Esophagus mucosa (tissue), 1 donor: ENCODE measurements at places on chromosomes 2 and 18.

- ATAC-seq = peak; percentile 96
Observed at GRCh38 chr2:206230060-206230762, 44.3 kb upstream of the ZDBF2 start.

DNA sequence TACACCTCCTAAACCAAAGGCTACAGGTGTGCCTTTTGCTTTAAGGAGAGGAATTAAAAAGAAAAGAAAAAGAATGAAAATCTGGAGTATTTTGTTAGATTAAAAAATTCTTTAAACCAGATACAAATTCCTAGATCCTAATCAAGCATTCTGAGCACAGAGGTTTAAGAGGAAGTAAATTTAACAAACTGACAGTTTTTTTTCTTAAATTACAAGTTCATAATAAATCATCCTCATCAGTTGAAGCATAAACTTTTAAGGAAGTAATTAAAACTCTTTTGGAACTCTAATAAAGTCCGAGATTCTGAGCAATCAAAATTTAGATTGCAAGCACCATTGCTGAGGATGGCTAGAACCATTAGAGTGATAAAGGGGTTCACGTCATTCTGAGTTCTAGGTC is 75.1 kb downstream of the POLE4 start:
- ATAC-seq = no peak

DNA sequence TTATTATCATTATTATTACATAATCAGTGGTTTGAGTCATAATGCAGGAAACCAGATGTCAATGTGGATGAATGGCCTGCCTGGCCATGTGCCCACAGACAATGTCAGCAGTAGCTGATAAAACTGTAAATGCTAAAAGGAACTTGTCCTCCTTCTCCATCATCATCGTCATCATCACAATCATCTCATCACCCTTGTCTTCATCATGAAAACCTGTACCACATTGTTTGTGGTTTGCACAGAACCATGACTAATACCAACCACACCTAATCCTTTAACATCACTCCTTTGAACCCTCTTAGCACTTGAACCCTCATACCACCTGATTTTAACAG is 96.0 kb downstream of the HNMT start:
- ATAC-seq = peak; percentile 76

DNA sequence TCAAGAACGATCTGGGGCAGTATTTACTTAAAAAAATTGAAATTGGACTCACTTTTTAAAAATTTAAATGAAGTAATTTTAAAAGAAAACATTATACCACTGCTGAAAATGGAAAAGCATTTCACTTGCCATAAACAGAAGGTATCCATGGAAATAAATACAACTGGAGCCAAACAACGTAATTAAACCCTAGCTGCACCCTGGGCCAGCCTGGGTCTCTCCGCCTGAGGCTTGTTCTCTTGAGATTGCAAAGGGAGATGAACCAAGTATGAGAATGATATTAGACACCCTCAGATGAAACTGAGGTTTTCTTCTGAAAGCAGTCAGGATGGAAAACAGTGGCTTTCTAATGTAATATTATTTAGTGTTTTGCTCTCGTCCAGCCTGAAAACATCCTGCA is 264.4 kb downstream of the KCNE4 start:
- ATAC-seq = no peak

- ATAC-seq = no peak
Observed at GRCh38 chr2:239496700-239497099, 95.9 kb upstream of the HDAC4 start.

- no peak for ATAC-seq
Observed at GRCh38 chr2:70959271-70959761, 19.1 kb upstream of the ANKRD53 start.

DNA sequence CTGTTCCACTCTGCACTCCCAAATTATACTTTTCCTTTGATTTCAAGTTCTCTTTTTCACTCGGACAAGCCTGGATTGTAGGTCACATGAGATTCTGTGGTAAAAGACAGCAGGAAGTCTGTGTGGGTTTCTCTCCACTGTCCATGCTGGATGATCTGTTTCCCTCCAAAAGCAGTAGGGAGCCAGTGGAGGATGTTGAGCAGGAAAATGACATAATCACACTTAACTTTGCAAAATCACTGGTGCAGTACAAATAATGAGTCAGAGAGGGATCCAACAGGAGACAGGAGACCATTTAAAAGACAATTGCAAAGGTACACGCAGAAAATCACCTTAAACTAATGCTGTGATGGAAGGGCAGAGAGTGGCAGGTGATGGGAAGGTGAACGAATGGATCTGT is 301.3 kb downstream of the ZNF407 start:
- ATAC-seq = no peak

DNA sequence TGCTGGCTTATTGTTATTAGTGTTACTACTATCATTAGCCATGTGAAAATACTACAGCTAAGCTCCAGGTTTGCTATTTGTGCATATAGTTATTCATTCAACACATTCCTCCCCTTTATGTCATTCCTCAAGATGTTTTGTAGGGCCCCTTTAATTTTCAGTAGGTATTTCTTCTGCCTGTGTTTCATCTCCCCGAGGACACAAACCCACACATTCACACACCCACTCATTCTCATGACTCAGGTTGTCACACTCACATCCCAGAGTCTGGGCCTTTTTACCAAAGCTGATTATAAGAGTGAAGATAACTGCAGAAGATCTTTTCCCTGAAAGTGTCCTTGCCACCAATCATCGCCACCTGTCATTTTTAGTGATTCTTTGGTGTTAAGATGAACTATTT is 68.6 kb upstream of the SPOPL start:
- no peak for ATAC-seq
